ENCODE measurements at places on chromosomes 2 and 18.

DNA sequence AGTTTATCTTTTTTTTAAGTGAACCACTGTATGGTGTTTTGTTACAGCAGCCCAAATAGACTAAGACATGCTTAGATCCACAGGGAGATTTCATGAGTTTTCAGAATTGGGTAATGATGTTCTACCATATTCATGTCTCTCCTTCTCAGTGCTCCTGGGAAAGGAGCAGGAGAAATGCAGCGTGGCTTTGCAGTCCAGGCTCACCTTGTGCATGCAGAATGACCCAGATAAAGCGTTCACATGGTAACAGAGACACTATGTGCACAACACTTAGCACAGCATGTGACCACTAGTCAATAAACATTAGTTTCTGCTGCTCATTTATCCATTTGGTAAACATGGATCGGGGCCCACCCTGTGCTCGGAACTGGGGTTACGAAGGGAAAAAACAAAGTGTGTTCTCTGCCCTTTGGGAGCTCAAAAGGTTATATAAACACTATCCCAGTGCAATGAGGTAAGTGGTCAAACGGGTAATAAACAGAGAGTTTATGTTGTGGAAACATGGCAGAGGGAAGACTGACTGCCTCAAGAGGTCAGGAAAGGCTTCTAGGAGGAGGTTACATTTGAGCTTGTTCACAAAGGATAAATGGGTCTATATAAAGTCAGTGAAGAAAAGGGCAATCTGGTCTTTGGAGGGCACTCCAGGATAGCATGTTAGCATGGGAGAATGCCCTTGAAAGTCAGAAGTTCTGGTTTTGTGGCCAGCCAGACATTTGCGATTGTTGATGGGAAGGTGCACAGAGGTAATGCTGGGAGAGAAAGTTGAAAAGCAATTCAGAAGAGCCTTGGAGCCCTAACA is 299.2 kb downstream of the TDRD15 start:
- no peak for DNase-seq

GRCh38 chr2:28185891-28186290 is 206.8 kb upstream of the FOSL2 start:
- no peak for DNase-seq

DNA sequence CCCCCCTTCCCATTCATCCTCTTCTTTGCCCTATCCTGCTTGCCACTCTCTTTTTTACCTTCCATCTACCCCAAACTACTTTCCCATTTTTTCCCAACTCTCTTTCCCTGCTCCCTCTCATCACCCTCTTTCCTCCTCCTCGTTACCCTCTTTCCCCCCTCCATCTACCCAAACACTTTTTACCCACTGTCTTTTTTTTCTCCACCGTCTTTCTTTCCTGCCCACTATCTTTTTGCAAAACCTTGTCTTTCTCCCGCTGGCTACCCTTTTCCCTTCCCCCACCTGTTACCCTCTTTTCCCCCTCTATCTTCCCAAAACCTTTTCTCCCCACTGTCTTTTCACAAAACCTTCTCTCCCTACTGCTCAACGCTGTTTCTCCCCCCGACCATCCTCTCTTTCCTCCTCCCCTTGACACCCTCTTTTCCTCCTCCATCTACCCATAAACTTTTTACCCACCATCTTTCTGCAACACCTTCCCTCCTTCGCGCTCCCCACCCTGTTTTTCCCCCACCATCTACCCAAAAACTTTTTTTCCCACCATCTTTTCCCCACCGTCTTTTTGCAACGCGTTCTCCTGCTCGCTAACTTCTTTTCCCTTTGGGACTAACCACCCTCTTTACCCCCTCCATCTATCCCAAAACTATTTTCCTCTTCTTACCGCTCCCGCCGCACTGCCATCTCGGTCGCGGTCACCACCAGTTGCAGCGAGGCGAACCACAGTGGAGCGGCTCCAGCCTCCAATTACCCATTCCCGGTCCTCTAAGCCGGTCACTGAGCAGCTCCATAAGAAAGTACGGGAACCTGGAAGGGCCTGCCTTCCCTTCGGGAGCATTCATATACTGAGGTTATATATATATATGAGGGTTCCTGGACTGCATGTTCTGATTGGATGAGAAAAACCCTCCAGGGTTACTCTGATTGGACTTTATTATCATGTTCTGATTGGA is 15.0 kb downstream of the CCDC74A start:
- DNase-seq: no peak

GRCh38 chr2:229843613-229844012 is 78.2 kb downstream of the TRIP12 start:
- DNase-seq: no peak

- no peak for DNase-seq
These were observed 34.2 kb upstream of the REV1 start for GRCh38 chr2:99524056-99524455.
